Ovary (tissue), 10 donors: ENCODE measurements at places on chromosomes 1 and 21. TPM values are rescaled to one million over a fixed set of nuclear protein-coding genes. Genes with fewer than 3 reads are reported as not detected.

GRCh38 chr1:221696718-221697461 lies 45.0 kb downstream of the DUSP10 start:
- no peaks in the 10 kb centered on the region for H3K4me1 ChIP-seq
- H3K4me3 ChIP-seq, result no peak overlapping the region
- H3K27ac ChIP-seq, result no peak overlapping the region

GRCh38 chr1:203929741-203930309 lies 68.4 kb downstream of the SNRPE start:
- H3K27ac ChIP-seq, result no peak overlapping the region
- H3K4me1 ChIP-seq, result no peaks in the 10 kb centered on the region
- no peaks in the 10 kb centered on the region for H3K36me3 ChIP-seq
- no peaks in the 10 kb centered on the region for H3K27me3 ChIP-seq
- no peak overlapping the region for H3K4me3 ChIP-seq

- no peak for DNase-seq
- H3K27me3 ChIP-seq, result no peaks in the 10 kb centered on the region
- peaks cover 22% of the 10 kb centered on the region for H3K4me1 ChIP-seq
- H3K36me3 ChIP-seq, result no peaks in the 10 kb centered on the region
- H3K4me3 ChIP-seq, result no peak overlapping the region
Measured at GRCh38 chr1:154940651-154941194, 4.2 kb upstream of the PMVK start.

- H3K4me3 ChIP-seq, result no peak overlapping the region
- H3K27ac ChIP-seq, result no peak overlapping the region
Measured at GRCh38 chr1:164619006-164619784, 60.2 kb downstream of the PBX1 start.

- no peak overlapping the region for H3K27ac ChIP-seq
- no peak overlapping the region for H3K4me3 ChIP-seq
- no peaks in the 10 kb centered on the region for H3K36me3 ChIP-seq
- H3K4me1 ChIP-seq, result no peaks in the 10 kb centered on the region
- H3K27me3 ChIP-seq, result no peaks in the 10 kb centered on the region
Measured at GRCh38 chr1:200150721-200151120, 123.2 kb downstream of the NR5A2 start.

The DONSON gene
- polyA plus RNA-seq, result 9.1 TPM

- H3K4me3 ChIP-seq, result no peak overlapping the region
- H3K4me1 ChIP-seq, result no peaks in the 10 kb centered on the region
- no peak for DNase-seq
- no peaks in the 10 kb centered on the region for H3K27me3 ChIP-seq
- no peak overlapping the region for H3K27ac ChIP-seq
- H3K36me3 ChIP-seq, result no peaks in the 10 kb centered on the region
Measured at GRCh38 chr1:150127868-150128267, 21.8 kb upstream of the PLEKHO1 start.

DNA sequence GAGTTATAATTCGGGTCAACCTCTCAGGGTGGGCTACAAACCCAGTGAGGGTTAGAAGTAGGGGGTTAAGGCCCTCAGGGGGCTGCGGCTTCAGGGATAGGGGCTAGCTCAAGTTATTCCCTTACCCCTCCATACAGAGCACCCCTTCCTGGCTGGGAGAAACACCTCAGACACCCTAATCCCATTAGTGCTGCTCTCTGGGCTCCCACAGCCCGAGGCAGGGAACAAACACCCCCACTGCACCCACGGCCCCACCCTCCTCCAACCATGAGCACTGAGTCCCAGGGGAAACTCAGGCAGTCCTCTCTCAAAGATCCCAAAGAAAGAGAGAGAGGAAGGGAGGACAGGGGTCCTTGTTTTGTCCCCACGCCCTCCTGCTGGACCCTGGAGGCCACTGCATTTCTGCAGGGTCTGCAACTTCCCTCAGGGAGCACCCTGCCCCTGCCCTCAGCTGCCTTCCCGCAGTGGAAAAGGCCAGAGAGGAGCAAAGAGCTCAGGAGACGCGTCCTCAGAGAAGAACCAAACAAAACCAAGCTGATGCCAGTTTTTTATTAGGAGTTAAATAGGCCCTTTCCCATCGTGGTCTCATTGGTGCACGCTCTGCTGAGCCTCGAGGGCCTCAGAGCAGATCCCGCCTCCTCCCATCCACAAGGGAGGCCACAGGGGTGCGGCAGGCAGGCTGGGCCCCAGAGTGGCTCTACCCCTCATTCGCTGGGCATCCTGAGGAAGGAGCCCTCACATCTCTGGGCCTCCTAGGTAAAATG lies 1.4 kb upstream of the S100A4 start:
- DNase-seq, result no peak
- H3K4me1 ChIP-seq, result peaks cover 29% of the 10 kb centered on the region
- H3K36me3 ChIP-seq, result no peaks in the 10 kb centered on the region

GRCh38 chr1:44238660-44239059 lies 25.4 kb downstream of the DMAP1 start:
- no peak for DNase-seq
- no peaks in the 10 kb centered on the region for H3K27me3 ChIP-seq
- no peak overlapping the region for H3K4me3 ChIP-seq
- H3K27ac ChIP-seq, result no peak overlapping the region
